Fibroblast of pulmonary artery (primary cell): ENCODE measurements at places on chromosomes 1 and 21.
A peak's percentile ranks its signal among the peaks of the same experiment; 100 is the strongest.

DNA sequence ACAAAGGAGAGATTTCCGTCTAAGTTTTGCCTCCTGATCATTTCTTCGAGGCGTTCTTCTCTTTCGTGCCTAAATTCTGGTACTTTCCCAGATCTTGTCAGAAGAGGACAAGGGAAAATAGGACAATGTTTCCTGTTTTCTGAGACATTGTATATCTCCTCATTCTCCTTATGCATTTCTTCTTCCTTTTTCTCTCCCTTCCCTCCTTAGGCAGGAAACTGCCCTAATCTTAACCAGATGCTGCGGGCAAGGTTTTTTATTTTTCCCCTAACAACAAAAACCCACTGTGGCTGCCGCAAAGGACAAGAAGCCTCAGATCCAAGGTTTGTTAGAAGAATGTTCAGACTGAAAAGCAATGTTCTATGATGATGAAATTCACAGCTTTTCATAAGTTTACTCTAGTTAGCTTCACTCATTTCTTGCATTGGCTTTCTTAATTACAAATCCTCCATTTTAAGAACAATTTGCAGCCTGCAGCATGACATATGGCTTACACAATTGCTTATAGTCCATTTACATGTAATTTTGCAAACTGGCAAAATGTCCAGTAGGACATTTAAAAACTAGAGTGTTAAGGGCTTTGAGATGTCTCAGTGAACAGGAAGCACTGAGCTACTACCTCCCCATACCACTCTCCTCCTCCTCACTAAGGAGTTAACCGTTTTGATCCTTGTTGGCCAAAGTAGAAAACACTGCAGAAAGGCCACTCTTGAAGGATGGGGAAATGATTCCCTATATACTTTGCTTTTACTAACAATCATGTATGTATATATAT, 624 bp downstream of the CTSK start:
- no peak for DNase-seq

GRCh38 chr1:203899353-203899716, 37.9 kb downstream of the SNRPE start:
- DNase-seq = no peak

DNA sequence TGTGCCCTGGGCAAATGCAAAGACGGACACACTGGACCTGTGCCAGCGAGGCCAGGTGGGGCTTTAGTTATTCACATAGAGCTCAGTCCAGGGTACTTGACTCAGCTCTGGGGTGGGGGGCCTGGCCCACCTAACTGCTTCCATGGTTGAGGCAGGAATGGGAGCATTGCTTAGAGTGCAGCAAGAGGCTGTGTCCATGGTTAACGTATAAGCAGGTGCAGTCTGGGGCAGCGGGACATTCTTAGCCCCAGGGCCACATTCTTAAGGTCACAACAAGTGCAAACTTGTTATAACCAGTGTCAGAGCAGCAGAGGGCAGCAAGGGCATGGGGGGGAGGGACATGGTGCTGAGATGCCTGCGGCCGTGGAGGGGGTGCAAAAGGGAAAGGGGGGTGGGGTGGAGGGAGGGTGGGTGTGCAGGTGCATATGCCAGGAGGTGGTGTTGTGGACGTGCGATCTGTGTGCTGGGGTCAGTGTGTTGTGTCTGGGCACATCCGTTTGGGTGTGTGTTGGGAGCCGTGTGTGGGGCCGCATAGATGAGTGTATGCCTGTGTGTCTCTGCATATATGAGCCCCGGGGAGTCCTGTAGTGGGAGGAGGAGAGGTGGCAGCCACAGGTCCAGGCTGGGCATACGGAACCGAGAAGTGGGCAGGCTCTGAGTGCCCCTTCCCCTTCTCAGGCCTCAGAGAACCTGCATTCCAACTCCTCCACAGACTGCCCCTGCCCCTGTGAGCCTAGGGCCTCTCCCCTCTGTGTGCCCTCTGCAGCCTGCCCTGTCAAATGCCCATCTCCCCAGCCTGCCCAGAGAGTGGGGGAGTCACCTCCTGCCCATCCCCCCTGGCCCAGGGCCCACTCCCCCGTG, 8.4 kb downstream of the KCNJ10 start:
- DNase-seq = no peak

DNA sequence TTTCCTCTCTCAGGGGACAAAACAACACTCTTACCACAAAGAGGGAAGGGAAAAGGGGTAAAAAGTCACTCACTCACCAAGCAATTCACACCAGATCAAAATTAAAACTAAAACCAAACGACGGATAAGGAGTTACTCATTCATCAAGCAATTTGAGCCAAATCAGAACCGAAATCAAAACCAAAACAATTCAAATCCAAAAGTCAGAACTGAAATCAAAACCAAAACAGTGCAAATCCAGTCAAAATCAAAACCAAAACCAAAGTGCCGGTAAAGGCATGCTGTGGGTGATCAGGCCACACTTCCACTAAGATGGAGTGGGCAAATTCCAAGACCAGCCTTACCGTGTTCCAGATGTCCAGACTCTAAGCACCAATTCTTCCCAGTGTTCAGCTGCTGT, 717.9 kb downstream of the AMY1C start:
- DNase-seq = no peak

DNA sequence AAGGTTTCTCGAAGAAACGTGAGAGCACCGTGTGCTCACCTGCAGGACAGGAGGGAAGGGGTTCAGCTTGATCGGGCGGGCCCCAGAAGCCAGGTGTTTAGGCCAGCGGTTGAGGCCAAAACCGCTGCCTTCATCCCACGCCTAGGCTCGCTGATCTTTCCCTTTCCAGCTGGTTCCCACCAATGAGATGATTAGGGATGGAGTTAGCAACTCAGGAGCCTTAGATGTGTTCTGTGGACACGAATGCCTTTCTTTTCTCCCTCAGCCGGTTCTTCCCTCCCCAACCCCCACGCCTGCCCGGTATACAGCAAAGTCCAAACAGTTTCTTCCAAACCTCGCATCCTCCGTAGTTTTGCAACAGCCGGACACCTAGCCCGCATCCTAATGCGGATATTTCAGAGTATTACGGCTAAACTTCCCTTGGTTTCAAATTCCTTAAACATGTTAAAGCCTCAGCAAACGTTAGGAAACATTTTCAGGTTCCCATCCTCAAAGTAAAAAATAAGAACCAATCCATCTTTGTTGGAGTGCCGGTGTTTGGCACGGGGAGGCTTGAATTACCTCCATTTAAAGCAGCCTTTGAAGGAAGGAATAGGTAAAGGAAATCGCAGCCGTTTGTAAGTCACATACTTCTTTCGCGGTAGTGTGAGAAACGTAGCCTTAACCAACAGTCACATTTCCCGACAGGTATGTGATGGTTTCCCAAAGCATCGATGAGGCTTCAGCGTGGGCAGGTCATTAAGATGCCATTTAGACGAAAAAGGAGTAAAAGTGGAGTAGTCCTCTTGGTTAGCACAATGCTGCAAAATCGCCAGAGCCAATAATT, 1.1 kb downstream of the LRRC8C start:
- peak; percentile 53 for DNase-seq

- no peak for DNase-seq
Measured at GRCh38 chr1:18482721-18483425, 2.1 kb downstream of the KLHDC7A start.

DNA sequence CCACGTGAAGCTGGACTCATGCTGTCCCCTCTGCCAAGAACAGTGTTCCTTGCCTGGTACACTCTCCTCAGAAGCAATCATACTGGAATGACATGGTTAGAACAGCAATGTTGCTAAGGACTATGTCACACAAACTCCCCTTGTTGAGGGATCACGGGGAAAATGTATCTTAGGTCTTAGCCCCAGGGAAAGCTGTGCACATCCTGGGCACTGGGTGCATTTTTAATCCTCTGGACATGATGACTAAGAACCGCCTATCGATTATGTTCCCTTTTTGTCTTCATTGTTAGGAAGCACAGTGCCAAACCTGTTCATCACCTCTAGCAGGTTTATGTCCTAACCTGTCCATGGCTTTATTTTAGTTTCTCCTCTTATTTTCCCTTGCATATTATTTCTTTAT, 115.1 kb downstream of the HIVEP3 start:
- DNase-seq = no peak

GRCh38 chr1:94899756-94900155, 27.2 kb downstream of the CNN3 start:
- no peak for DNase-seq

- DNase-seq = peak; percentile 60
Measured at GRCh38 chr1:117070124-117070523, 10.0 kb downstream of the TTF2 start.

DNA sequence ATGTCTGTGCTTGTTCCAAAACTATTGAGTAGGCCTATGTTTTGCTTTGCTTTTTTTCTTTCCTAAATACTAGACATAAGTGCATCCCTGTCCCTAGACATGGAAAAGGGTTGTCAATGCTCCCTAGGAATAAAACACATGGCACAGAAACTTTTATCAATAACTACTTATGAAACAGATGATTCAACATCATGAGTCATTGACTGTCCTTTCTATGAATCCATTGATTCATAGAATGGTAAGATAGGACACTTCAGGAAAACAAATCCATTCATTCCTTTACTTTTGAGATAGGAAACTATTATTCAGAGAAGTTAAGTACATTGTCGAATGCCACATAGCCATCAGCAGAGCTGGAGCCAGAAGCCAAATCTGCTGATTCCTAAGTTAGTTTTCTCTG, 147.5 kb downstream of the TSEN15 start:
- DNase-seq = peak; percentile 18

- DNase-seq = no peak
Measured at GRCh38 chr1:180793451-180793850, 119.2 kb upstream of the KIAA1614 start.
